AG08395 (cell line): ENCODE measurements at places on chromosomes 2 and 18.
A peak's percentile ranks its signal among the peaks of the same experiment; 100 is the strongest.

DNA sequence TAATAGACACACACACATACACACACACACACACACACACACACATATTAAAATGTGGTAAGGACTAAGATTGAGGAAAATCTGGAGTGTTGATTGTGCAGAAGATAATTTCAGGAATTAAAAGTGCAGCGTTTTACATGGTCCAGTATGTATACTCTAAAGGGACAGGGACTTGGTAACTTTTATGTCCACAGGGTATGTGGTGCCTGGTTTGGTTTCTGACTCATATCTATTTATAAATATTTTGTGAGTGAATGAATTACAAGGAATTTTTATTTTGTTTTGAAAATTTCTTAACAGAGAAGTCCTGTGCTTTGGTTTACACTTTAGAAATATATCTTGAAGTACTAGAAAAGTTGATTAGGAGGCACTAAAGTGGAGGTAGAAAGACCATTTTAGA lies 287.7 kb upstream of the NXPH2 start:
- DNase-seq, result no peak

- DNase-seq, result peak; percentile 47
Observed at GRCh38 chr2:9984217-9984739, 32.8 kb downstream of the GRHL1 start.

DNA sequence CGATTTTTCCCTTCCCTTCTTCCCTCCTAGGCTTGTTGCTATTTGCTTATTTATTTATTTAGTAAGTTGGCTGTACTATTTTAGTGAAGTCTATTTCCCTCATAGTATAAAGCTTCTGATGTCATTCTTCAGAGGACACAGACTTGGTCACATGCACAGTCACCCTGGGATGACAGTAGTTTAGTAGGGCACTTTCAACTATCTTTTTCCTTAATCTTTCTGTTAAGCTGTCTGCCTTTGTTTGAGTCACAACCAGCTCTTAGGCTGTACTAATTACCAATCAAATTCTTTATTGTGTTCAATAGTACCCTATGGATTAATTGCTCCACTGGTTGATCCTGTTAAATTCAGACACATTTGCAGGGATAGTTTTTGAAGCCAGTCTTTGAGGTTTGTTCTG lies 26.9 kb upstream of the RAB31 start:
- DNase-seq, result no peak

DNA sequence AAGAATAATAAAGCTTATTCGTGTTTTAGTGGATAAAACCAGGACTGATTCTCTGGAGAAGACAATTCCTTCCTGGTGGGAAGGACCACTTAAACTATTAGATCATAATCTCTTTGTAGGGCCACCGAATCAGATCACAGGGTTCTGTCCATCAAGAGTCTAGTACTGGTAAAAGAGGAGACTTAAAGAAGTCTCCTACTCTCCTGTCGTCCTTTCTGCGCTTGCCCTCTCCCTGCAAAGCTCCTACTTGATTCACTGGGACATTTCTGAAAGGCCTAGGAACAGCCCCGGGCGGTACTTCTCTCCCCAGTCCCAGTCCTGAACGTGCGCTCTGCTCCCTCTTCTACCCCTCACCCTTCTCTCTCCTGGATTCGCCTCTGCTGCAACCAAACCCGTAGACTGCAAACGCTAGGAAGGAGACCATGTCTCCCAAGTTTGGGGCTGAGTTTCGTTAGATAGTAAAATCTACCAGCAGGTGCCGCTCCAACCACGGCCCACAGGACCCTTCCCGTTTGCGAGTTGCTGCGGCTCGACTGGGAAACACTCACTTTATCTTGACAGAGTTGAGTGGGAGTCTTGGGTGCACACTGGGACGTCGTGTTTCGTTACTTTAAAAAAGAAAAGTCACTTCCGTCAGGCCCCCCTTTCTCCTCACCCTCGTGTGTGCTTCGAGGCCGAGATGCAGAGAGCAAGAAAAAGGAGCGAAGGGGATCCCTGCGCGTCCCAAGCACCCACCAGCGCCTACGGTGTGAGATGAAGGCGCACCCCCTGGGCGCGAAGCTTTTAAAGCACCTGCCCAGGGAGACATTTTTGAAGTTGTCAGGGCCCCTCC lies 923 bp downstream of the FIGLA start:
- peak; percentile 73 for DNase-seq

DNA sequence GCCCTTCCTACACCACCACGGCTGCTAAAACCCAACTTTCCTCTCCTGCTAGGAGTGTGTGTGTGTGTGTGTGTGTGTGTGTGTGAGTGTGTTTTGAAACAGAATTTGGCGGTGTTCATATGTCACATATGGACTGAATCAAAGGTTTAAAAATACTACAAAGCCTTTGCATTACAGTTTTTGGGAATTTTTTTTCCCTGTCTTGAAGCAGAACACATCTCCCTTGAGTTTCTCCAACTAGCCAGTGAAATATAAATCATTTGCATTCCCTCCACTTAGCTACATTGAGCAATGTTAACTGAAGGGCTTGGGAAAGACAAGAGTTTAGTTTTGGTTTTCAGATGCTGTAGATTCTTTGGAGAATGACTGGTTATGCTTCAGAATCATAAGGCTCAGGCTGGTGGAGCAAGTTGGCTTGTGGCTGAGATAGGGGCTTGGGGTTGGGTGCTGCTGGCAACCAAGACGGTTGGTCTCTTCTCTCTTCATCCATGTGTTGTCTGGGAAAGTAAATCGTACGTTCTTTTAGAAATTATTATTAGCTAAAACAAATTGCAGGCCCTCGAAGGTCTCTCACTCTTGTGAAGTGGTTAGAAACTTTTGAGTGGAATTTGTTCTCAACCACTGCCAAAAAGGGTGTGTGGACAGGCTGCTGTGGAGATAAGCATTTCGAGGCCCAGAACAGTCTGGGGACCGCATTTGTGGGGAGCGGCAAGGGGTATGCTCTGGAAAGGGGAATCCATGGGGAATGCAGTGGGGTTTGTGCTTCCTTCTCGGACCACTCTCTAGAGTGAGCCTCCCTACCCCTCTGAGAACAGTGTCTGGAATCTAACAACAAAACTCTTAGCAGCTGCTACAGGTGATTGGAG lies 1.4 kb downstream of the NRP2 start:
- peak; percentile 48 for DNase-seq

GRCh38 chr18:55406451-55406991 lies 181.5 kb downstream of the TCF4 start:
- DNase-seq, result no peak

DNA sequence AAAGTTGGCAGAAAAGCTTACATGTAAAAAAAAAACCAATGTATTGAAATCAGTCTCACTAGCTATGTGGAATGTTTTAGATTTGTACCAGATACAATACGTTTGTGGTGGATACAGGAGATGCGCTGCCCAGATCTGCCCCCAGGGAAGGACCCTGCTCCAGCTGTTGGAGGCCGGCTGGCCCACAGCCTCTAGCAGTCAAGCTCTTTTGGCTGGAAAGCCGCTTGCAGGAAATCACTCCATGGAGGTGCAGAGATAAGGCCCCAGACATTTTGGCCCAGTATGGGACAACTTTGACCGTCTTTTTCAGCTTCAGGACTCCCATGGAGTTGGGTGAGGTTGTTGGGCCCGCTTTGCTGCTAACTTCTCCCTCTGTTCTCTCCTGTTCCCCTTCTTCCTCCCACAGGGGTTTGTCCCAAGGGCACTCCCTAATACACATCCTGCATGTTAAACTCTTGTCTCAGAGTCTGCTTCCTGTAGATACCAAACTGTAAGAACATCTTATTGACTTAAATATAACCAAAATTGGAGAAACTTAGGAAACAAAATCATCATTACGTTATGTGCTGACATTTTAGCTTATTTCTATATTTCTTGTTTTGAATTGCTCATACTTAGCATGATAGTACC lies 1.7 kb upstream of the QPCT start:
- no peak for DNase-seq
